ENCODE measurements at places on chromosomes 16 and 17. TPM values are rescaled to one million over a fixed set of nuclear protein-coding genes. Genes with fewer than 3 reads are reported as not detected.

CSH1 gene
- total RNA-seq = not detected

DPEP2 gene
- not detected for total RNA-seq

PLXDC1 gene
- total RNA-seq = under 0.01 TPM

CES1 gene
- total RNA-seq = not detected

CA4 gene
- total RNA-seq = not detected

PDE6G gene
- total RNA-seq = not detected

ABHD15 gene
- 3.1 TPM for total RNA-seq
